ENCODE measurements at places on chromosomes 1 and 21. TPM values are rescaled to one million over a fixed set of nuclear protein-coding genes. Genes with fewer than 3 reads are reported as not detected.

Gene KCNE2
- polyA plus RNA-seq, result 0.61 TPM

Gene TCHHL1
- polyA plus RNA-seq, result not detected

Gene CRTC2
- 17.8 TPM for polyA plus RNA-seq

Gene PKLR
- polyA plus RNA-seq, result 0.69 TPM

Gene DMRTA2
- not detected for polyA plus RNA-seq

Gene NUAK2
- 13.9 TPM for polyA plus RNA-seq

Gene OR2T35
- not detected for polyA plus RNA-seq

Gene PRKCZ
- 37.8 TPM for polyA plus RNA-seq

Gene SPAG17
- polyA plus RNA-seq, result not detected

Gene PEA15
- 109 TPM for polyA plus RNA-seq

Gene DISP3
- 0.16 TPM for polyA plus RNA-seq

Gene FAM72D
- not detected for polyA plus RNA-seq

Gene MTARC2
- 11.9 TPM for polyA plus RNA-seq

Gene PSEN2
- polyA plus RNA-seq, result 16.9 TPM

Gene SLC45A1
- polyA plus RNA-seq, result not detected

Gene PDE9A
- 184 TPM for polyA plus RNA-seq

Gene FGR
- polyA plus RNA-seq, result 5.1 TPM

Gene PCAT6
- 1.6 TPM for polyA plus RNA-seq

All from sigmoid colon (tissue), 7 donors.